ENCODE measurements at places on chromosomes 3 and 15.

GRCh38 chr3:8931342-8931741 is 31.9 kb downstream of the RAD18 start:
- no peak for DNase-seq

GRCh38 chr3:196216089-196216564 is at the start of gene SLC51A:
TSS of gene SLC51A (plus strand) at chr3:196216534. CDS start at chr3:196216713, 179 bp downstream.
- no peak for DNase-seq

DNA sequence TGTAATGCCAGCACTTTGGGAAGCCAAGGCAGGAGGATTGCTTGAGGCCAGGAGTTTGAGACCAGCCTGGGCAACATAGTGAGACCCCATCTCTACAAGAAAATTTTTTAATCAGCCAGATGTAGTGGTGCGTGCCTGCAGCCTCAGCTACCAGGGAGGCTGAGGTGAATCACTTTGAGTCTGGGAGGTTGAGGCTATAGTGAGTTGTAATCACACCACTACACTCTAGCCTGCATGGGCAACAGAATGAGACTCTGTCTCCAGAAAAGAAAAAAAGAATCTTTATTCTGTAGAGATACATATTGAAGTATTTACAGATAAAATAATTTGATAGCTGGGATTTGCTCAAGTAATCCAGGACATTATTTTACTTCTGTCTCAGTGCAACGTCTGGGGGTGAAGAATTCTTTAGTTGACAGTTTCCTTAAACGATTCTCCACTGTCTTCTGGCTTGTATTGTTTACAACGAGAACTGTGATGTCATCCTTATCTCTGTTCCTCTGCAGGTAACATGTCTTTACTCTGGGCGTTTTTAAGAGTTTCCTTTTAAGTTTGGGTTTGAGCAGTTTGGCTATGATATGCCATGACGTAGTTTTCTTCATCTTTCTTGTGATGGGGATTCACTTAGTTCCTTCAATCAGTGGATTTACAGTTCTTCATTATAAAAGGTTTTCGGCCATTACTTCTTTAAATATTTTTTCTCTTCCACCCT is 26.3 kb downstream of the KPNA1 start:
- DNase-seq = no peak

DNA sequence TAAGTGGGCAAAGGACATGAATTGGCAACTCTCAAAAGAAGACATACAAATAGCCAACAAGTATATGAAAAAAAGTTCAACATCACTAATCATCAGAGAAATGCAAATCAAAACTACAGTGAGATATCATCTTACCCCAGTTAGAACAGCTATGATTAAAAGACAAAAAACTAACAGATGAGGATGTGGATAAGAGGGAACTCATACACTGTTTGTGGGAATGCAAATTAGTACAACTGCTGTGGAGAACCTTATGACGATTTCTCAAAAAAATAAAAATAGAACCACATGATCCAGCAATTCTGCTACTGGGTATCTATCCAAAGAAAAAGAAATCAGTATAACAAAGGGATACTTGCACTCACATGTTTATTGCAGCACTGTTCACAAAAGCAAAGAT is 28.6 kb downstream of the NEK10 start:
- no peak for DNase-seq

- DNase-seq = no peak
Observed at GRCh38 chr3:152823781-152824180, 11.2 kb upstream of the P2RY1 start.

DNA sequence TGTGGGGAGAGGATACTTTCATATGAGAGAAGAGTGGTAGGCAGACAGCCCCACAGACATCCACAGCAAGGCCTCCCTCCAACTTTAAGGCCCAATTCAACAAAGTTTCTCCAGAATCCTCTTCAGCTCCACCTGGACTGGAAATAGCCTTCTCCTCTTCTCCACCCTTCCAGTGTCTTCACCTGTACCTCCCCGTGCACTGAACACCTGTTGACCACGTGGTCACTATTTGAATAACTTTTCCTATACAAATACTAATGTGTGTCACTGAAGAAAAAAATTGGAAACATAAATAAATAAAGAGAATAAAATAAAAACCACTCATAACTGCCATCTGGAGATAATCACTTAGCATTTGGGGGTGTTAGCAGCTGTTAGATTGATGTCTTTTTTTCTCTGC is 52.9 kb downstream of the CCNL1 start:
- no peak for DNase-seq

GRCh38 chr15:34987609-34988026 is 469 bp downstream of the ZNF770 start:
- no peak for DNase-seq

- no peak for DNase-seq
Observed at GRCh38 chr3:45635475-45636256, 41.1 kb downstream of the LIMD1 start.

DNA sequence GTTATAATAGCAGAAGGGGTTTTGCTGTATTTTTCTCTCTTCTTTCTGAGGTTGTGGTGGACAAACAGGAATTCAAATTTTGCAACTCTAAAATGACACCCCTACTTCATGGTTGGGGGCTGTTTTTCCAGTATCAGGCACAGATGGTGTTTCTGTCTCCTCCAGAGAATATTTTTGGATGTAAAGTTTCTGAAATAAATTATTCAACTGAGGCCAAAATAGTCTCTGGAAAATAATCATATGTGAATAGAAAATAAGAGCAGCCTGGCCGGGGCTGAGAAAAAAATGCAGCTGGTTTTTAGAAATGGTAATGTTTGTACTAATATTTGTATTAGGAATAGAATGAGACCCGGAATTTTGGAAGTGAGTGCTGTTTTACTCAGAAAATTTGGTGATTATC is 121.3 kb upstream of the ADAMTS9 start:
- no peak for DNase-seq

GRCh38 chr15:58403581-58403980 is 28.2 kb upstream of the LIPC start:
- DNase-seq = no peak

DNA sequence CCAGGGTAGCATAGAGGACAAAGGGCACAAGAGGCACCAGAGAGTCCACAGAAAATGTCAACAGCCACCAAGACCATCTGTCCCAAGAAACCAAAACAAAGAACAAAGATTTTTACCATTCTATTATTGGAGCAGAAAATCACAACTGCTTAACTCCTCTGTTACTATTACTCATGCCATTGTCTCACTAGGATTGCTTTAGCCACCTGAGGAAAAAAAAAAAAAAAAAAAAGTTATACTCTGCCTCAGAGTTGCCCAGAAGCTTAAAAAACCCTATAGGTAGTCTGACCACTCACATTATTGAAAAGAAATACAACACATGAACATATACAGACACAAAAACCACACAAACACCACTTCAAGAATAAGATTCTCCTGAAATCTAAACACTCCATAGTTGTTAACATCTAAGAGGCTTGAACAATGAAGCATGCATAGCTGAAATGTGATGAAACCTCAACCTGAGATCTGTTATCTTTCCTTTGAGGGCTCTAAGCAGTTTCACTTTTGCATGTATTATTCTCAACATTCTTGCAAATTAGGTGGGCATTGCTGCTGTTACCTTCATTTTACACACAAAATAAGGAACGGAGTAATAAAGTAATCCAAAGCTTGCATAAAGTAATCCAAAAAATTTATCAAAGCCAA is 85.4 kb downstream of the IGSF11 start:
- no peak for DNase-seq

GRCh38 chr3:49406571-49407565 is 4.9 kb downstream of the RHOA start:
- DNase-seq = no peak

DNA sequence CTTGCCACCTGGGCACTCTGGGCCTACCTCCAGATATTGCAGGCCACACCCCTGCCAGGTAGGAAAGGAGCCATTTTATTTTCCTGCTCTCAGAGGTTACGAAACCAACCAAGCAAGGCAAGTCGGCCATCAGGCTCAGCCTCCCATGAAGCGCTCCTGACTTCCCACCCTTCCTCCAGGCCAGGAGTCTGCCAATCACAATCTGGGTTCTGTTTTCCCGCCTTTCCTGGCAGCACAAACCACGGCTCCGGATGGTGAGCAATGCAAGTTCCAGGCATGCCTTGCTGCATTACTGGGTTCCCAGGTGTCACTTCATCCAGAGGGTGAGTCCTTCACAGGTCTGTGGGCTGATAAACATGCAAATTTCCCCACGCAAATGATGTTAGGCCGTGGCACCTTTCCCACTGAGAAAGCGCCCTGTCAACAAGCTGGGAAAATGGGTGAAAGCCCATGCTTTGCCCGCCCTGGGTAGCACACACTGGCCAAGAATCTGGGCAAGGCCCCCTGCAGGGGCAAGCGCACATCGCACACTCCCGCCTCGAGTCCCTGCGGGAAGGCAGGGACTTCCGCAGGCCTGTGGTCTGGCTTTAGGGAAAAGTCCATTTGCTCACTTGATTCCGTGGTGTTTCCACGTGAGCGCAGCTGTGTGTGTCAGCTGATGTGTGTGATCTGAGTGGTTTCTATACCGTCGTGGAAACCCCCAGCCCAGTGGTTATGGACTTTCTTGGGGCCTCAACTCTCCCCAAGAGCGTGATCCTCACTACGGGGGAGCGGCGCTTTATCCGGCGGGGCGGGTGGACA is 61.6 kb upstream of the RYK start:
- DNase-seq = no peak

DNA sequence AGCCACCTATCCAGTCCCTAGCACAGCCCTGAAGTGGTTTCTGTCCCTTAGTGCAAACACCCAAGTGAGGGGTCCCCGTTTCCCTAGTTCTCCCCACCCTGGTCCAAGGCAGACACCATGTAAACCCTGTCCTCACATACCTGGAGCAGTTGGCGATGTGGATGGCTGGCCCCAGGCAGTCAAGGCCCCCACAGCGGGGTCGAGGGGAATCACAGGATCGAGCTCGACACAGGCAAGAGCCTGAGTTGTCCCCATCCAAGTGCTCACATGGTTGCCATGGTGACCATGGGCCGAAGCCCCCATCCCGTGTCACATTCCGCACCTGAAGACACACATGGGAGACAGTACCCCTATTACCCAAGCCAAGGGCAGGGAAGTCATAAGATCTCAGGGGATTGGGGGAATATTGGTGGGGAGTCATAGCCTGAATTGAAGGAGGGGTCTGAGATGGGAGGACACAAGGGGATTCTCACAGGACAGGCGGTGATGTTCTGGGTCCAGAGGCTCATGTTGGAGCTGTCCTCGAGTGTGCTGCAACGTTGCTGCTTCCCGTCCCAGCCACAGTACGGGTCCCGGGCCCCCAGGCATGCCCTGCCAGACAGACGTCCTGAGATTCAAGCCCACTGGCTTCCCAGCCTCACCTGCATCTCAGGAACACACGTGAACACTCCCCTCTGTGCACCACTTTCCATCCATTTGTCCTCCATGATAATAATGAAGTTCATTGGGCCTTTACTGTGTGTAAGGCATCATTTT is 112.1 kb downstream of the SEMA5B start:
- DNase-seq = no peak

GRCh38 chr3:122974764-122975162 is 52.8 kb downstream of the SEMA5B start:
- DNase-seq = no peak

- no peak for DNase-seq
Observed at GRCh38 chr3:101091489-101091888, 98.3 kb upstream of the ABI3BP start.

GRCh38 chr3:56799251-56799882 is 2.4 kb downstream of the ARHGEF3 start:
- DNase-seq = no peak

DNA sequence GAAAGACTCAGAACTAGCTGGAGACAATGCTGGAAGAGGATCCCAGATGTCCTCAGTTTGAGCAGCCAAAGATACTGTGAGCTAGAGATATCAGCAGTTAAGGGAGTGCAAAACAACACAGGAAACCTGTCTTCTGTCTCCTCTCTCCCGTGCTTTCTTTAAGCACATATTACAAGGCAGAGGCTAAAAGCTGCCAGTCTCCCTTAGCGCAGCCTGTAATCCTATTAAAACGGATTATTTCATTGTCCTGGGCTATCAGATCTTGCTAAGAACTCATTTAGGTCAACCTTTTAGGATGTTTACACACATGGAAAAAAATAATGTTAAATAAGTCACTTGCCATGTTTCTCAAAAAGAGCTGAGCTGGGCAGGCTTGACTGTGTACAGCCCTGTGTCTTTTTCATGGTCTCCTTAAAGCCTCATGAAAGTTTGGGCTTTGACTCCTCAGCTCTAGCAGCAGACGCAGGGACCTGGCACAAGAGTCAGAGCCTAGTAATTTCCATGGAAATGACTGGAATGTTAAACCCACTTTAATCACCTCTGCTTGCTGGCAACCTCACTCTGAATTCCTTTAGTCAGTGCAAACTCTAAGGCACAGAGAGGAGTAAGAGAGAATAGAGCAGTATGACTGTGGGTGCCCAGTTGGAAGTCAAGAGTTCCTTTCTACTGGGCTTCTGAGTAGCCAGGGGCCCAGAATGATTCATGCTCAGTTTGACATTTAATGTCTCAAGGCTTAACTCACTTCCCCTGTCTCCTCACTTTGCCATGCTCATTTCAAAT is 491.9 kb downstream of the NTRK3 start:
- DNase-seq = no peak

DNA sequence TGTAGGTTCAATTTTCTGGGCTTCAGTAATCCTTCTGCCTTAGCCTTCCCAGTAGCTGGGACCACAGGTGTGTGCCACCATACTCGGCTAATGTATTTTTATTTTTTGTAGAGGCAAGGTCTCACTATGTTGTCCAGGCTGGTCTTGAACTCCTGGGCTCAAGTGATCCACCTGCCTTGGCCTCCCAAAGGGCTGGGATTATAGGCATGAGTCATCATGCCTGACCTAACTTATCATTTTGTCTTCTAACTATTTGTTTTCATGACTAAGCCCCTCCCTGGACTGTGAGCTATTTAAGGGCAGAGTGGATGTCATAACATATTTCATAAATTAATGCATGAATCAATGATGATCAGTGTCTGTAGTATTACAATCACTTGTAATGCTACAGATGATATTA is 56.1 kb upstream of the PIAS1 start:
- DNase-seq = no peak

DNA sequence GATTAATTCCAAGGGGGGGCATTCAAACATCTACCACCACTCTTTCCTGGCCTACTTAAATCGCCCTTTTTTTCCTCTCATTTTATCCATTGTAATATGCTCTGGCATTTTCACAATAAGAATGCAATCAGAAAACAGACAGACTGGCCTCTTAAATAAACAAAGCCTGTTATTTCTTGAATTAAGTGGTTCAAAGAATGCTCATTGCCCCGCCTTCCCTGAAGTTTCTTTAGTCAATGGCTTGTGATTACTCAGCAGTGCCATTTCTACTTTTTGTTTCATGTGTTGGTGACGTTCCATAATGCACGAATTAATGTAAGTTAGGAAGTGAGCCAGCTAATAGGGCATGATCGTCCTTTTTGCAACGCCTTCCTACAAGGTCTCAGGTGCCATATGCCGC is 68.0 kb downstream of the FBN1 start:
- DNase-seq = no peak

- no peak for DNase-seq
Observed at GRCh38 chr3:104951426-104951825, 415.3 kb upstream of the ALCAM start.
